ENCODE measurements at places on chromosomes 12 and 14.

- no peak for DNase-seq
These were observed 13.1 kb upstream of the POC1B start for GRCh38 chr12:89538897-89539296.

GRCh38 chr12:2495417-2496112, 299.2 kb upstream of the FKBP4 start:
- DNase-seq, result no peak

DNA sequence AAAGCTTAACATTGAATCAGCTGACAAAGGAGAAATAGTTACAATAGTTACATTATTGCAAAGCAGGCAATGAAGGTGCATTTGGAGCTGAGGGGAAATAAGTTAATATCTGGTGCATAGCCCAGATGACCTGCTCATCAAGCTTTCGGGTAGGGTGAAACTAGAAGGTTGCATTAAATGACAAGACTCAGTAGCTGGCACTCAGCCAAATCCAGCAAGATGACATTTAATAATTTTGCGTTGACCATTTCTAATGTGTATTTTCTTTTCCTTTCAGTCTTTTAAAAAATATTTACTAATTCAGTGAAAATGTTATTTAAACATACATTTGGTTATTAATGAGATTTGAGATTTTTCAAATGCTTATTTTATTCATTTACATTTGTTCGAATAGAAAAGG, 188.6 kb downstream of the SLC5A8 start:
- no peak for DNase-seq

GRCh38 chr12:102542816-102543440, 62.6 kb upstream of the IGF1 start:
- no peak for DNase-seq

GRCh38 chr14:68306265-68306933, 486.5 kb downstream of the ZFP36L1 start:
- DNase-seq, result peak; percentile 77

- DNase-seq, result no peak
These were observed 59.3 kb upstream of the FAM222A start for GRCh38 chr12:109654357-109654756.

DNA sequence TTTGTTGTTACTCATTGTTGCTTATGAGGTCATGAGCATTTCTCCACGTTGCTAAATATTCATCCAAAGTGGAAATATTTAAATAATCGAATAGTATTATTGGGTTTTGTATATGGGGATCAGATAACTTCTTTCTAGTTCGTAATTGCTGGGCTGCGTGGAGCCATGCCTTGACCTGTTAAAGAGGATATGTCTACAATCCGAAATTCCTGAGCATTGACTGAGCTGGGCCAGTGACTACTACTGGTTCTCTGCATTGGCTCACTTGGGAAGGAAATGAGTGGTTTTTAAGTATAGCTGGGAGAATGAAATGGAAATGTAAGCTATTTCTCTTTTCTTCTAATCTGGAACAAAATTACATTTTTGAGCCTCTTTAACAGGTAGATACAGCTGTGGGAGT, 163.2 kb downstream of the RPL10L start:
- DNase-seq, result no peak

GRCh38 chr14:103280278-103280928, 53.6 kb upstream of the EIF5 start:
- no peak for DNase-seq

DNA sequence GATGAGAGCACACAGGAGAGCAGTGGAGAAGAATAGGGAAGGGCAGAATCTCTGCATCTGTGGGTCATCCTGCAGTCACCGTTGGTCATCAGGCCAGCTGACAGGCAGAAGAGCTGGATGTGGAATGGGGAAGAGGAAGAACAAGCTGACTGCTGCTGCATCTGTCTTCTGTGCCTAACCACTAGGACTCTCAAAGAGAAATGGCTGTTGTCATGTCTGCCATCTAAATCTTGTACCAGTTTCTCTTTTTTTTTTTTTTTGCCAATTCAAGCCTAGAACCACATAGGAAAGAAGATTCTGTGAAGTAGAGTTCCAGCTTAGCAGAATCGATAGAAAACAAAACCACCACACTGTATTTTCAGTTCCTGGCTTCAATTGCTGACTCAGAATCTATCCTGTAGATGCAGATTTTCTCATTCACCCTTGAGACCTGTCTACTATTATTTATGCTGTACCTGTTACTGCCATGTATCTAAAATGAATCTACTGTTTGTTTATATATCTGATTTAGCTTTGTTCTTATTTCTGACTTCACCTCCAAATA, 421.9 kb upstream of the PRICKLE1 start:
- no peak for DNase-seq

- no peak for DNase-seq
These were observed 14.4 kb downstream of the PCNX1 start for GRCh38 chr14:70921669-70922068.

- no peak for DNase-seq
These were observed 24.7 kb upstream of the DYNC1H1 start for GRCh38 chr14:101939646-101940170.

DNA sequence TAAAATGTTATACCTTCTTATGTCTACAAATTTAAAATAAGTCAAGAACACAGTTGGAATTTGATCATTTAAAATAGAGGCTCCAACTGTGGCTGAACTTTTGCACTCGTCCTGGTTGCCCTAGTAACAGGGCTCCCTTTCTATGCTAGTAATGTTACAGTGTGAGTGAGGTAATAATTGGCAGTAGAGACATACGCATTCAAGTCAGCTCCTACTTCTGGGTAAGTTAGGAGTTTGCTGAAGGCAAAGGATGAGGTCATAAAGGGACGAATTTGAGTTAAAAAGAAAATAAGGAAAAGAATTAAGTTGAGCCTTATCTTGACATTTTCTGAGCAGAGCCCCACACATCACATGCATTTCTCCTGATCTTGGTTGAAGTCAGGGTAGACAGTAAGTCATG, 129.1 kb downstream of the TMEM117 start:
- DNase-seq, result no peak

DNA sequence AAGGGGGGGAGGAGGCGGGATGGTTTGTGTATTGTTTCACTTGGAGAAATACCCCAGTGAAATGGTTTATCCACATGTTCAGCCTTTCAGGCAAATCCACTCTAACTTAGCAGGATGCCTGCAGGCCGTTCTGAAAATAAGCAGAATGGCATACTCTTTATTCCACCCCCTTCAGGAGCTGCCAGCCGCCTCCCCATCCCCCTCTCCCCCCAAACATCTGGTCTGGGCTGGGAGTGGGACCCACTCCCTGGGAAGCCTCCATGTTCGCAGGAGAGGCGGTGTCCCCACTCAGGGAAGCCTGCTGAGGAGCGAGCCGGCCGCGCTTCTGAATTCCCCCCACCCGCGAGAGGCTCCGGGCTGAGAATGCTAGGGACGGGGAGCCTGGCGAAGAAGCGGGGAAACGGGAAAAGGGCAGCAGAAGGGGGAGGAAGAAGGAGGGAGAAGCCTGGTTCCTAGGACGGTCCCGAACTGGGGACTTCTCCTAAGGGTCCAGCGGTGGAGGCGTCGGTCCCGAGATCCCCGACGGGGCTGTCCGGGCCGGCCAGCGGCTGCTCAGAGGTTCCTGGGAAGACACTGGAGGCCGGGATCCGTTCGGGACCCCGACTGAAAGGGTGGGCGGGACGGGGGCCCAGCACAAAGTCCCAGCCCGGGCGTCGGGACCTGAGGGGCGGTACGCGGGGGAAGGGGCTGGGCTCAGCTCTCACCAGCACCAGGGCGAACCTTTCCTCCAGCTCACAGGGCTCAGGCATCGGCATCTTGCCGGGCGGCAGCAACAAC, 666 bp downstream of the FMNL3 start:
- peak; percentile 49 for DNase-seq

- DNase-seq, result no peak
These were observed 33.6 kb upstream of the HIGD1C start for GRCh38 chr12:50918584-50919316.

Data from GM06990 (cell line).